Astrocyte of the hippocampus (primary cell): ENCODE measurements at places on chromosomes 2 and 18.

DNA sequence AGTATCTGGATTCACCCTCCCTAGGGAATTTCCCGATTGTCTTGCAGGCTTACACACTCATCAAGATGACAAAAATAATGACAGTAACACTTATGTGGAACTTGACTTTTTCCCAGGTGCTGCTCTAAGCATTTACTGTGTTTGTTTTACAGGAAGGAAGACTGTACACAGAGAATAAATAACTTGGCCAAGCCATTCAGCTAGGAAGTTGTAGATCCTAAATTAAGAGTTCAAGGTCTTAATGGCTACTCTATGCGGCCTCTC is 549 bp upstream of the DPP4 start:
- no peak for DNase-seq

DNA sequence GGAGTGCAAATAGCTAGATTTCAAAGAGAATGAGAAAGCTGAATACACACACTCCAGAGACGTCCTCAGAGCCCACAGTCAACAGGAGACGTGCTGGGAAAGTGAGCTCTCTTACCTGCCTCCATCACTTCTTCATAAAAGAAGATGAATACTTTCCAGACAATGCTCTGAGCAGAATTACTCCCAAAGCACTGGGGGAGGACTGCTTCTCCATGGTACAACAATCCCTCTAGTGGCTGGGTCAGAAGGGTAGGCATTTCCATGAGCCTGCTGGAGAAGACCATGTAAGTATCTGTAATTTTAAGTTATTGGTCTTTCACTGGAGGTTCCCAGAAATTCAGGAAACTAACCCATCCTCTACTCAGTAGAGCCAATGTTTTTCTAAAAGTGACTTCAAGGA is 190.3 kb downstream of the RBM43 start:
- DNase-seq = peak; percentile 54

DNA sequence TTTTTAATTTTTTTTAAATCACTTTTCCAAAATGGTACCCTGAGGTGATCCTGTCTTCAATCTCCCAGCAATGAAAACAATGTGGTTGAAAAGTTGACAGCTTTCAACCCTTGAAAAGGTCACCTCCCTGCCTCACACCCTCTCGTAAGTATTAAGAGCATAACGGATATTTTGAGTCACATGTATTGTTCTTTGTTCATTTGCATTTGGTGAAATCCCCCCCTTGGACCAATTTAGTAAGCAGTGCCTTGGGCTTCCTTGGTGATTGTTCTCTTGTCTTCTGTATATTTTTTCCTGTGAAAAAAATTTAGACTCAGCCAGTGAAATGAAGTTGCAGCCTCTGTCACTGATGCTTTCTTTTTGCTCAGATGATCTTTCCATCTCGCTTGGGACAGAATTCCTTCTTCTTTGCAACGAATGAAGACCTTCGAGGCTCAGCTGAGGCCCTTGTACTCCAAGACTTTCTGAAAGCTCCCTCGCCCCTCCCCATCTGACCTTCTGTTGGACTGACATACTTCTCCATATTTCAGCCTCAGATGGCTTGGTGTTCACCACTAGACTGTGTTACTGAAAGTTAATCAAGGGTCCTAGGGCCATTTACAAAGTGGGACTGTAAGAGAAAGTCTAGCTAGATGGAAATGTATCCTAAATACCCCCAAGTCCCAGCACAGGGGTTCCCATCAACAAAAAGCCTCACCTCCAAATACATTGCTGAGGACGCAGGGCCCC is 158.4 kb downstream of the BCL2 start:
- DNase-seq = no peak

DNA sequence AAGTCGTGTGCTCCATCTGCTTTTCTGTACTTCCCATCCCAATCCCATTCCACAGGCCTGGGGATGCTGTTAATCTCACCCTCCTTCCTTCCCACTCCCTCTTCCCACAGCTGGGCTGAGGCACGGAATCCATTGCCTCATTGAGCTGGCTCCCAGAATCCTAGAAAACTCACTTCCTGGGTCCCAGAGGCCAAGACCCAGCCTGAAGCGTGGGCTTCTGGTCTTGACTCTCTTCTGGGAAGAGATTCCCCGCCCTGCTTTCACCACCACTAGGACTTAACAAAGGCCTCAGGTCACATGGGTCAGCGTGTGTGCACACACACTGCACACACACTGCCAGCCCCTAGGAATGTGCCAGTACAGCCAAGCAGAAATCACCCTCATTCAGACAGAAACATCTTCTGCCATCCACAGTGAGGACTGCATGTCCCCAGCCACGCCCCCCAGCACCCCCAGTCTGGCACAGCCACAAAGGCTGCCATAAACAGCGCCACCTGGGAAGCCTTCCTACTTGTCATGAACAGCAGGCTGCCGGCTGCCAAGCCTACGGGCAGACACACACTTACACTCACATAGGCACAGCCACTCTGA is 165.8 kb downstream of the TNS1 start:
- peak; percentile 58 for DNase-seq

GRCh38 chr2:197958592-197959150 is 154.3 kb downstream of the PLCL1 start:
- DNase-seq = no peak

- peak; percentile 32 for DNase-seq
Observed at GRCh38 chr18:23824669-23825068, 135.4 kb downstream of the LAMA3 start.

DNA sequence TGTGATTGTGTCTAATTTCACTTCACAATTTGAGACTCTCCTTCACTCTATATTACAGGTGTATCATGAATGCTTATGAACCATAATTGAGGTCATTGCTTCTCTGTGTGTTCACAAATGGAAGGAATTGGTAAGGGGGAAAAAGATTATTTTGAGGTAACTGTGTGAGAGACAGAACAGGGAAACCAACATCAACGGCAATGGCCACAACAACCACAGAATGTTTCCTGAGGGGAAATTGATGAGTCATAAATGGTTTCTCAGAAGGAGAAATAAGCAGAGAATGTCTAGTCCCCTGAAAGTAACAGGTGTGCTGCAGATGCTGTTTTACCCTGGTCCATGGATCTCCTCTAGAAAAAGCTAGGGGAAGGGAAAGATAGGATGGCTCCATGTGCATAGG is 361.2 kb upstream of the GALNT5 start:
- DNase-seq = peak; percentile 39

- no peak for DNase-seq
Observed at GRCh38 chr2:48199070-48199469, 292.8 kb upstream of the FBXO11 start.
